ENCODE measurements at places on chromosomes 7 and 10.

DNA sequence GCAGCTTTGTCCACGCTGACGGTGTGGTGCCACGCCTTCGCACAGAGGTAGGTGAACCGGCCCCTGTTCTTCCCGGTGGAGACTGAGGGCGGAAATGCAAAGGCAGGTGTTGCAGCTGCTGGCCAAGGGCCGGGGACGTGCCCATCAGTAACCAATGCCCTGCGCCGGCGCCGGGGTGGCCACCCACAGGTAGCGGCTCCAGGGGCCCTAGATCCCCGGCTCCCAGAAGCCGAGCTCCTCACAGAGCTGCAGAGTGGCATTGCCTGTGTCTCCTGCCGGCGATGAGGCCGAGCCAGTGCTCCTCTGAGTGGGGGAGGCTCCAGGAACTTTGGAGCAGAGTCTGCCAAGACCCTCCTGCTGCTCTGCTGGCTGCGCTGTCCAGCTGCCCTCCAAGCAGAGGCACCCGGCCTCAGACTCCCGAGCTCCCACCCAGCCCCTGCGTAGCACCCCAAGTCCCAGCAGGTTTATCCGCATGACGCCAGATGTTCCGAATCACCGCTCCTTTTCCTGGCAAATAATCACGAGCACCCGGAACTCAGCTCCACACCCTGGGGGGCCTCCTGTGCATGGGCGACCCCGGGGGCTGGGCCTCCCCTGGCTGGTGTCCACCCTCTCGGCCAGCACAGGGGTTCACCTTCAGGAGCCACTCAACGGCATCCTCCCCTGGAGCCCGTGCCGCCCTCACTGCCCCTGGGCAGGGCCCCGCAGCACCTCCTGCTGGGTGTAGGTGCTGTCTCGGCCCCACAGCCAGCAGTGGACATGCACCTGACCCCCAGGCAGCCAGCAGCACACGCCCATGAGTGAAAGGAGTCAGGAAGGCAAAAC is 22.1 kb downstream of the CFAP46 start:
- ATAC-seq: no peak

GRCh38 chr7:139915268-139915863 is 86.3 kb downstream of the TBXAS1 start:
- no peak for ATAC-seq

GRCh38 chr7:50771120-50772002 is 11.3 kb downstream of the GRB10 start:
- no peak for ATAC-seq

GRCh38 chr10:79107736-79108264 is 39.0 kb downstream of the ZMIZ1 start:
- no peak for ATAC-seq

GRCh38 chr7:140631021-140631420 is 9.6 kb downstream of the DENND2A start:
- ATAC-seq: no peak

DNA sequence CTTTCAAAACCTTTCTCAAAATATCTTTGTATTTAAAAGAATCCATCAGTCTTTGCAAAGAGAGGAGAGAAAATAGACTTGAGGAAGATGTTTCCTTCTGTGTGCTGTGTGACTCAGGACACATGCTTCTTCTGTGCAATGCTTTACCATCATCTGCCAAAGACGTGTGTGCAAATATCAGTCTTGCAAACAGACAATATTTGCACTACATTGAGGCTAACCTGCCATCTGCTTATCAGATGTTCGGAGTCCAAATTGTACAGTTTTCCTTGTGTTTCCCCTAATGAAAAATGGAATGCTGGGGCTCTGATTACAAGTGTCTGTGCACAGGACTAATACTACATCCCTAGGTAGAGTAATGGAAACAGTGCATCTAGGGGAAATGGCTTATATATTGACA is 353.1 kb upstream of the LRRTM3 start:
- ATAC-seq: no peak

- ATAC-seq: peak; percentile 40
Observed at GRCh38 chr7:4725850-4726450, 43.9 kb downstream of the FOXK1 start.

DNA sequence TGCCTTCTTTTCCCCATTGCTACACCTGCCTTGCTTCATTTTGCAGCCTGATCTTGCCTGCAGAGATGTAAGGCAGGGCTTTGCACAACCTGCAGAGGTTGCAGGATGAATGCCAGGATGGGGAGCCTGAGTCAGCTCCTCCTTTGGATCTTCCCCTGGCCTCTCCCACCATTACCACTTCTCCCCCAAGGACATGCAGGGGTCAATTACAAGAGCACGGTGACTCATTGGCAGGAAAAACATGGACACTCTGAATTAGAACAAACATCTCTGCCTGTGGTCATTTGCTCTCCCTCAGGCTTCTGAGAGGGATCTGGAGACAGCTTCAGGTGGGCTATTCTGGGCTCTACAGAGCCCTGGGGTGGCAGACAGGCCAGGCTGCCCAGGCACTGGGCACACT is 89.2 kb downstream of the HERPUD2 start:
- peak; percentile 56 for ATAC-seq

DNA sequence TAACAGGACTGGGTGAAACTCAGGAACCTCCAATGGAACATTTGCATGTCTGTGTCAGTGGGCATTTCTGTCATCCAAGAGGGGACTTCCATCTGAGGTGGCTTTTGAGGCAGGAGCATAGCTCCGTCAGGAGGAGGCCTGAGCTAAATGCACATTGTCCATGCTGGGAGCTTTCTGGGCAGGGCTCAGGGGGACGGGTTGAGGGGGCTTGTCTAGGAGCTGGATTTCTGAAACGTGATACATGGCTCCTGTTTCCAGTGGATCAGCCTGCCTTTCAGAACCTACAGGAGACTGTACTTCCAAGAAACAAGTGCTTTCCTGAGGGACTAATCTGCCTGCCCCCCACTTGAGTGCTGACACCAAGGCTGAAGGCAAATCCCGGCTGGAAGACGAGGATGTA is 40.5 kb upstream of the GDF10 start:
- no peak for ATAC-seq

DNA sequence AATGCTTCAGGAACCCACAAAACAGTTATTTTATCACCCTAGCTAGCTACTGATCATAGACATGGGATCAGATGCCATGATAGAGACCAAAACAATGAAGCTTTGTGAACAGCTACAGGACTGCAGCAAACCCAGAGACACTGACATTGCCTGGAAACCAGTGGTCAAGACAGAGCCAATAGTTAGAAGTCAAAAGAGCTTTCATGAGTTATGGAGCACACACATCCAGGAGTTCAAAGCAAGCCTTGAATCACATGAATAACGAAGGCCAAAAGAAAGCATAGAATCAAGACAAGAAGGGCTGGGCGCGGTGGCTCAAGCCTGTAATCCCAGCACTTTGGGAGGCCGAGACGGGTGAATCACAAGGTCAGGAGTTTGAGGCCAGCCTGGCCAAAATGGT is 34.5 kb upstream of the GSAP start:
- no peak for ATAC-seq

DNA sequence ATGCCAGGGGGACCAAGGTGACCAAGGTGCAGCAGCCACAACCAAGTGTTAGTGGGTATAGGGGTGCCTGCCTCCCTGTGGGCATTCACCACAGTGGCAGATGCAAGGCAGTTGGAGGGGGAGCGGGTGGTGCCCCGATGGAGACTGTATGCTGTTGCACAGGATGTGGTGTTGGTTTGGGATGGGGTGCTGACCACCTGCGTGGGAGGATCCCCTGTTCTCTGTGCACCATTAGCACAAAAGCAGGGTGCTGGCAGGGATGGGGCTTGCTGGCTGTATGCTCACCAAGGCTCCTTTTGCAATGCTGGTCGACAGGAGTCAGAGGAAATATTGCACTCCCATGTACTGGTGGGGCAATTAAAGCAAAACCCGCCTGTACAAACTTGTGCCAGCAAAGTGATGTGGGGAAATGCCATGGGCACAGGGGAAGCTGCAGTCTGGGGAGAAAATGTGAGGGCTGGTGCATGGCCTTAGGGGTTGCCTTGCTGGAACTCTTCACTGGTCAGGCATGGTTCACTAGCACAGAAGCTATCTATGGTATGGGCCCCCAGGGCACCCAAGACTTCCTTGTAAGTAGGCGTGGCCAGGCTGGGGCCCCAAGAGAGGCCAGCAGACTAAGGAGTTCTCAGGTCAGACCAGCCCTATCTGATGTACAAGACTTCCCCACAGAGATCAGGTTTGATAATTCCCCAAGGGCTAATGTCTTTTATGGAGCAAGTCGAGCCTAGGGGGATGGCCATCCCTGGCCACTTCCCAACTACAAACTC is 51.9 kb upstream of the GNAT3 start:
- no peak for ATAC-seq

DNA sequence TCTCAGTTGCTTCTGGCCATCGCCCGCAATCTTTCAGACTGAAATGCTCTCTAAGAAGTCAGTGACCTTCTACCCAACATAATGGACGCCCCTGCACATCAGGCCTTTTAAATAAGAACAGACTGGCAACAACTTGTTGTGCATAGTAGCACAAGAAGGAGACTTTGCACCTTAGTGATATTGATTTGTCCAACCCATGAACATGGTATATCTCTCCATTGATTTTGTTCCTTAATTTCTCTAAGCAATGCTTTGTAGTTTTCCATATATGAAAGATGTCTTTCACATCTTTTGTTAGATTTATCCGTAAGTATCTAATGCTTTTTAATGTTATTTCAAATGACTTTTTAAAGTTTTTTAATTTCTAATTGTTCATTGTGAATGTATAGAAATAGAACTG is 4.3 kb downstream of the IL15RA start:
- no peak for ATAC-seq

GRCh38 chr7:134804854-134805253 is 25.4 kb downstream of the CALD1 start:
- no peak for ATAC-seq

GRCh38 chr7:13442226-13442625 is 547.2 kb downstream of the ETV1 start:
- no peak for ATAC-seq

- no peak for ATAC-seq
Observed at GRCh38 chr7:21326241-21326640, 101.6 kb upstream of the SP4 start.

DNA sequence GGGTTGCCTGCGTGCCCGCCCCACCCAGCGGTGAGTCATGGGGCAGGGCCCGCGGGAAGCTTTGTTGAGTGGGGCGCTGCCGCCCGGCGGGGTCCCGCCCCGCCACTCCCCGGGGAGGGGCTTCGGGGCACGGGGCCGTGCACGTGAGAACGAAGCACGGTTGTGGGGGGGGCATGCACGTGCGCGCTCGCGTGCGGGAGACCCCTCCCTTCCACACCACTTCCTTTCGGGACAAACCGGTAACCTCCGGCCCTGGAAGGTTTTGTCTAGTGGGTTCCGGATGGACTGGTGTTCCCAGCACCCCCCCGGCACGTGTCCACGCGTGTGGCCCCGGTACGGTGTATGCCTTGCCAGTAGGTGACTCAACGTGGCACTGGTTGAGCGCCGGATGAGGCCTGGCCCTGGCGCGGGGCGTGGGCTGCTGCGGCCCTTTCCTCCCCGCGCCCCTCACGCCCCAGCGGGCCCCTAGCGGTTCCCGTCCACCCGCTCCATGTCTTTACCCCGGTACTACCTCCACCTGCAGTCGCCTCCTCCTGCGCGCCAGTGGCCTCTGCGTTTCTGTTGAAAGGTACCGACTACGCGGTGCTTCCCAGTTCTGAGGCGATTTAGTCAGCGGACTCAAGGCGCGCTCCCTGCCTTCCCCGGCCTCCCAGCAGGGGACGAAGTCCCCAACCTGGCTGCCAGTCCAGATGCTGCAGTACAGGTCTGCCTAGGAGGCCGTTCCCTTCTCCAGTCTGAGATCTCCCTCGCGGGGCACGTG is 3.1 kb downstream of the ADIRF start:
- ATAC-seq: peak; percentile 87

DNA sequence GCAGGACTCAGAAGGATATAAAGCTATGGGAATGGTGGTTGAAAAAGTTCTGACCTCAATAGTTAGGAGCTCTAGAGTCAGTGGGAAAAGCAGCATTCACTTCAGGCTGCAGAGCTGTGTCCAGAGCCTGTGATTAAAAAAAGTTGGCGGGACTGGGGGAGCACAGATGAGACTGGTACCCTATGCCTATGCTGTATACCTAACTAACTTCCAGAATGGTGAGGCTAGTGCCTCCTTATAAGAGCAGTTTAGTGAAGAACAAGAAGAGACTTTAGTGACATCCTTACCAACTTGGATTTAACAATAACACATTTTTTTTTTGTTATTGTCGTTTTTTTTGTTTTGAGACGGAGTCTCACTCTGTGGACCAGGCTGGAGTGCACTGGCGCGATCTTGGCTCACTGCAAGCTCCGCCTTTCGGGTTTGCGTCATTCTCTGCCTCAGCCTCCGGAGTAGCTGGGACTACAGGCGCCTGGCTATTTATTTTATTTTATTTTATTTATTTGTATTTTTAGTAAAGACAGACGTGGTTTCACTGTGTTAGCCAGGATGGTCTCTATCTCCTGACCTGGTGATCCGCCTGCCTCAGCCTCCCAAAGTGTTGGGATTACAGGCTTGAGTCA is 6.6 kb upstream of the ZNF282 start:
- no peak for ATAC-seq

GRCh38 chr7:128041203-128041602 is 10.0 kb upstream of the LRRC4 start:
- no peak for ATAC-seq

DNA sequence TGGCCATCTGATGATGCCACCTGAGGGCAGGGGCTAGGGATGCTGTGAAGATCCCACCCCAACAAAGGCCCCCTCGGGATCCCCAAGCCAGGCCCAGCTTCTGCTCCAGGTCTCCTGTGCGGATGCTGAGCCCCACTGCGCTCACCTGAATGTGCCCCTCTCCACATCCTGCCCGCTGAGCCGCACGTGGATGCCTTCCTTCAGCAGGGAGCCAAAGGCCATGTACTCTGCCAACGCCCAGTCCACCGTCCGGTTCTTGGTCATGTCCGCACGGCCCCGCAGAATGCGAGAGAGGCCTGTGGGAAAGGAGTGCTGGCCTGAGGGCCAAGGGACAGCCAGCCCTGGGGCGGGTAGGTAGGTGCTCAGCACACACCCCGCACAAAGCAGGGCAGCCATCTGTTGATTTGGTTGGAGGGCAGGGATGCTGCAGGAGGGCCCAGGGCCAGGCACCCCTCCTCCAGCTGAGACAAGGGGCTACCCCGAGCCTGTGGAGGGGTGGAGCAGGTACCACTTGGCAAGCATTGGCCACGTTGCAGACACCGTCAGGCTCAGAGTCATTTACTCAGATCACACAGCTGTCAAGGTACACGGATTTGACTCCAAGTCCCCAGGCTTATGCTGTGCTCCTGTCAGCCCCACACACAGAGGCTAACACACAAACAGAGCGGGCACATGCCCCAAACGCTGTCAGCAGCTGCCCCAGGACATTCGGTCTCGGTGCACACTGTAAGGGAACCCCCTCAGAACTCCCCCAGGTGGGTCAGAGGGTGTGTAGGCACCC is 19.2 kb downstream of the OGDHL start:
- no peak for ATAC-seq

- no peak for ATAC-seq
Observed at GRCh38 chr10:84029840-84030239, 109.5 kb upstream of the GHITM start.

DNA sequence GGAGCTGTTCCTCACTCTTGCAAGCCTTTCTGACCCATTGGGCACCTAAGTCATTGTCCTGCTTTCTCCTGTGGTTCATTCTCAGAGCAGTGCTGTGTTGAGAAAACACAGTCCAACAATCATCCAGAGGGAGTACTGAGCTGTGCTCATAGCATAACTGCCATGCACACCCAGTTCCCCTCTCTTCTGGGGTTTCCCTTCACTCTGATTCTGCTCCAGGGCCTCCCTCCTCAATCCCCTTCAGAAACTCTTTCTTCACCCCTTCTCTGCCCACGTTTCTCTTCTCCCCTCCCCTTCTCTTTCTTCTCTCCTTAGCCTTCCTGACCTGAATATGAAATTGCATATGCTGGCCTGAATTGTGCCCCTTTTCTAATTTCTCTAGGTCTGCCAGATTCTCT is 155.8 kb downstream of the AOAH start:
- ATAC-seq: no peak

- no peak for ATAC-seq
Observed at GRCh38 chr10:51318399-51319172, 244.3 kb downstream of the PRKG1 start.
